ENCODE measurements at places on chromosomes 7 and 10. TPM values are rescaled to one million over a fixed set of nuclear protein-coding genes. Genes with fewer than 3 reads are reported as not detected.

Gene PNLIPRP3
- total RNA-seq, result not detected

DNA sequence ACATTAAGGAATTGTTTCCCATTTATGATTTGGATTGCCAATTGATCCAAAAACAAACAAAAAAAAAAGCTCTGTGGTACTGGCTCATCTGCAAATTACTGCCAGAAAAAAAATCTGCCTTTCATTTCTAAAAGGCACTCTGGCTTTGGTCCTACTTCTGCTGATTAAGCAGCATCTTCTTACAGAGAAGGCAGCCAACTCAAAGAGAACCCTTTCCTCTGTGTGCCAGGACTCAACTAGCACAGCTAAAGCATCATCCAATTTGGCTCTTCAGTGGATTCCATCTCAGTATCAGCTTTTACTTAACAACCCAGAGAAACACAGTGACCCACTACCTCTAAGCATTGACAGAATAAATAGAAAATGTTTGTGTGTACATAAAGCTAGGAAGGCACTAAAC is 80.6 kb downstream of the GSAP start:
- peaks cover 67% of the 10 kb centered on the region for H3K4me1 ChIP-seq
- H3K36me3 ChIP-seq, result peaks cover 24% of the 10 kb centered on the region
- no peaks in the 10 kb centered on the region for H3K27me3 ChIP-seq
- no peak overlapping the region for H3K4me3 ChIP-seq
- no peak for DNase-seq
- H3K27ac ChIP-seq, result peak overlapping the region; percentile 31

GRCh38 chr10:47254611-47255010 is 45.4 kb upstream of the GDF10 start:
- no peak for DNase-seq
- H3K27me3 ChIP-seq, result no peaks in the 10 kb centered on the region
- no peak overlapping the region for H3K27ac ChIP-seq
- H3K4me3 ChIP-seq, result no peak overlapping the region

GRCh38 chr10:92395271-92395670 is 104.3 kb downstream of the MARCHF5 start:
- H3K27me3 ChIP-seq, result no peaks in the 10 kb centered on the region
- no peak overlapping the region for H3K4me3 ChIP-seq
- no peaks in the 10 kb centered on the region for H3K36me3 ChIP-seq
- no peaks in the 10 kb centered on the region for H3K4me1 ChIP-seq
- DNase-seq, result no peak

Gene SPDYE2
- not detected for total RNA-seq

DNA sequence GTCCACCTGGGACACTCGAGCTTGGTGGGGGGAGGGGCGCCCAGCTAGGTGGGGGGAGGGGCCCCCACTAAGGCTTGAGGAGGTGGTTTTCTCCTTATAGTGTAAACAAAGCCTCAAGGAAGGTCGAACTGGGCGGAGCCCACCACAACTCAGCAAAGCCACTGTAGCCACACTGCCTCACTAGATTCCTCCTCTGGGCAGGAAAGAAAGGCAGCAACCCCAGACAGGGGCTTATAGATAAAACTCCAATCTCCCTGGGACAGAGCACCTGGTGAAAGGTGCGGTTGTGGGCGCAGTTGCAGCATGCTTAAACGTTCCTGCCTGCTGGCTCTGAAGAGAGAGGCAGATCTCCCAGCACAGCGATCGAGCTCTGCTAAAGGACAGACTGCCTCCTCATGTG is 133.1 kb downstream of the SNX13 start:
- no peaks in the 10 kb centered on the region for H3K27me3 ChIP-seq
- peaks cover 80% of the 10 kb centered on the region for H3K36me3 ChIP-seq
- no peak overlapping the region for H3K4me3 ChIP-seq
- H3K4me1 ChIP-seq, result no peaks in the 10 kb centered on the region

Gene RAPGEF5
- 10.1 TPM for total RNA-seq

GRCh38 chr10:107071301-107071700 is 93.2 kb downstream of the SORCS1 start:
- no peak for DNase-seq
- no peak overlapping the region for H3K27ac ChIP-seq
- no peaks in the 10 kb centered on the region for H3K4me1 ChIP-seq
- H3K4me3 ChIP-seq, result no peak overlapping the region
- H3K27me3 ChIP-seq, result no peaks in the 10 kb centered on the region
- no peaks in the 10 kb centered on the region for H3K36me3 ChIP-seq

- H3K4me1 ChIP-seq, result no peaks in the 10 kb centered on the region
- H3K27ac ChIP-seq, result no peak overlapping the region
- DNase-seq, result no peak
- peaks cover 11% of the 10 kb centered on the region for H3K27me3 ChIP-seq
- H3K36me3 ChIP-seq, result no peaks in the 10 kb centered on the region
Measured at GRCh38 chr7:4015371-4015770, 666.7 kb upstream of the FOXK1 start.

DNA sequence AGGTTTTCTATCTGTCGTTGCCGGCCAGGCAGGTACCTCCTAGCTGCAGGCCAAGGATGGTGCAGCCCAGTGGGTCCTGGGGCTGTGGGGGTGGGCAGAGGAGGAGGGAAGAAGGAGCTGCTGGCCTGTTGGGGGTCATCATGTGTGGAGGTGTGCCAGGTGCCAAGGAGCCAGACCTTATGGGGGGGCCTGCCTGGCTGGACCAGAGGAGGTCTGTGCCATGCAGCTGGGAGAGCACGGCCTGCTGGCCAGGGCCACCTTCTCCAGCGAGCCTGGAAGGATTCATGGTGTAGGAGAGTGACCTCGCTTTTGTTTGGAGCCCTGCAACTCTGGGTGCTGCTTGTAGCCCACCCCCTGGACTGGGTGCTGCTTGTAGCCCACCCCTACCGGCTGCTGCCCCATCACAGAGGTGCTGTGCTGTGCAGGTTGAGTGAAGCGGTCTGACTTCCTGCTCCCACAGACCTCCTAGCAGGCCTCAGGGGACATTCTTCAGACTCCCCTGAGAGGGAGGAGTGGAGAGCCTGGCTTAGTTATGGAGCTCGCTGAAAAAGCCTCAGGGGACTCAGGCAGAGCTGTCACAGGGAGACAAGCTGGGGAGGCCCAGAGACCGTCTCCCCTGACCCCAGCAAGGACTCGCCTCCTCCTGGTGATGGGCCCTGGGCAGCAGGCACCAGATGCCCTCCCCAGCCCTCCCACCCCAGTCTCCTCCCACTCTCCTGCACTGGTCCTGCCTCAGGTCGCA is 67.7 kb upstream of the AQP1 start:
- no peak for DNase-seq
- H3K4me3 ChIP-seq, result no peak overlapping the region
- no peaks in the 10 kb centered on the region for H3K27me3 ChIP-seq
- no peak overlapping the region for H3K27ac ChIP-seq

GRCh38 chr7:77393261-77393660 is 22.9 kb downstream of the GSAP start:
- peak overlapping the region; percentile 21 for H3K4me3 ChIP-seq
- H3K27ac ChIP-seq, result peak overlapping the region; percentile 85
- peaks cover 61% of the 10 kb centered on the region for H3K36me3 ChIP-seq

- H3K36me3 ChIP-seq, result peaks cover 51% of the 10 kb centered on the region
- H3K27me3 ChIP-seq, result no peaks in the 10 kb centered on the region
Measured at GRCh38 chr10:129707406-129708388, 240.7 kb downstream of the MGMT start.

Gene SNX10
- 32.3 TPM for total RNA-seq

DNA sequence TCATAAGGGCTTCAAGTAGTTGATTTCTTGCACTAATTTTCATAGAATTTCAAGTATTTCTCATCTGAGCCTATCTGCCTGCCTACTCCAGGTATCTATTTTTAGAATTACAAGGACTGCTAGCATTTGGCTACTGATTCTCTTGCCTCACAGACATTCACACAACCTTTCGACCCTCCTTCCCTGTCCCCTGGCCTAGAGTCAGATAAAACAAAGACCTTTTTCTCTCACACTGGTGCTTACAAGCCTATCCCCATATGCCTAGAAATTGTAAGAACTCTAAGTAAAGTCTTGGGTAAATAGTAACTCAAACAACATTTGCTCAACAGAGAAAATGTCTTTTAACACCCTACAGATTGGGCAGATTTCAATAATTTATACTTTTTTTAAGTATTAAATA is 6.3 kb downstream of the GPAM start:
- no peak overlapping the region for H3K4me3 ChIP-seq
- DNase-seq, result no peak
- H3K36me3 ChIP-seq, result peaks cover 72% of the 10 kb centered on the region
- H3K27ac ChIP-seq, result no peak overlapping the region
- H3K27me3 ChIP-seq, result no peaks in the 10 kb centered on the region

GRCh38 chr10:119602241-119603095 is 5.7 kb upstream of the TIAL1 start:
- H3K4me3 ChIP-seq, result no peak overlapping the region
- peaks cover 8% of the 10 kb centered on the region for H3K4me1 ChIP-seq
- peaks cover 5% of the 10 kb centered on the region for H3K36me3 ChIP-seq
- no peak overlapping the region for H3K27ac ChIP-seq

DNA sequence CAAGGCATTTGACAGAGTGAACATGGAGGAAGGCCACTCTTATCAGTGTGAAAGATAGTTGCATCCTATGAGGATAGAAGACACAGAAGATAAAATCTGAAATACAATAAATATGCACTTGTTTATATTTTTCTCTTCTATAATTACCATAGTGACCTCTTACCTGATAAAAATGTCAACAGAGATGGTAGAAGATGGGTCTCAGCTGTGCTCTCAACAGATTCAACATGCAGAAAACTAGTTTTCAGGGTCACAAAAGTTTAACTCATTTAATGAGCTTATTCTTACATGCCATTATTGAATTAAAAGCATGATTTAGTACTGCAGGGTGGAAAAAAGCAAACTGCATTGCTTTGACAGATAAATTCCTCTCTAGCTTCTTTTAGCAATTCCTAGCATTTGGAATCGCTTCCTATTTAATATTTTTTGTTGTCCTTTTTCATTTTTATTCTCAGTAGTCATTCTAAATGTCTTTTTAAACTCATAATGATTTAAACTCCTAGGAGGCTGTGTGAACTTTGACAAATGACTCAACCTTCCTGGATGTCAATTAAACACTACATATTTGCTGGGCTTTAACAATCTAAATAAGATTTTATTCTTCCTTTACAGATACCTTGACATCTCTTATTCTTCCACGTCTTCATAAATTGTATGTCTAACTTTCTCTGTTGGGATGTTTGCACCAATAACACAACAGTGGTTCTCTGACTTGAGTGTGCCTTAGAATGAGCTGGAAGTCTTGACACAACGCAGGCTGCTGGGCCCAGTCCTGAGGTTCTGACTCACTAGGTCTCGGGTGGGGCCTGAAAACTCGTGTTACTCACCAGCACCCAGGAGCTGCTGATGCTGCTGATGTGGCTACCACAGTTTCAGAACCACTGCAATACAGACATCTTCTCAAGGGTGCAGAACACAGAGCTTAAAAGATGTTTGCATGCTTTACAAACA is 565.5 kb upstream of the IGFBP3 start:
- no peak overlapping the region for H3K27ac ChIP-seq
- no peaks in the 10 kb centered on the region for H3K27me3 ChIP-seq
- no peak for DNase-seq
- H3K36me3 ChIP-seq, result no peaks in the 10 kb centered on the region
- H3K4me3 ChIP-seq, result no peak overlapping the region

DNA sequence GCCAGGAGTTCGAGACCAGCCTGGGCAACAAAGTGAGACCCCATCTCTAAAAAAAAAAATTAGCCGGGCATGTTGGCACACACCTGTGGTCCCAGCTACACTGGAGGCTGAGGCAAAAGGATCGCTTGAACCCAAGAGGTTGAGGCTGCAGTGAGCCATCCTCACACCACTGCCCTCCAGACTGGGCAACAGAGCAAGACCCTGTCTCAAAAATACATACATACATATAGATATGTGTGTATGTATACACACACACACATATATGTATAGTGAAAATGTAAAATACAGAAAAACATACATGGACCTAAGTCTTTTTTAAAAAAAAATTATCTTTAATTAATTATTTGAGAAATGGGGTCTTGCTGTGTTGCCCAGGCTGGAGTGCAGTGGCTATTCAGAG is 5.5 kb downstream of the SMO start:
- H3K27me3 ChIP-seq, result peaks cover 23% of the 10 kb centered on the region
- H3K4me3 ChIP-seq, result no peak overlapping the region
- no peak overlapping the region for H3K27ac ChIP-seq
- H3K36me3 ChIP-seq, result no peaks in the 10 kb centered on the region
- DNase-seq, result no peak

Data from activated B cell treated with CpG ODN at 0.5 μM for 24 hours (primary cell).